ENCODE measurements at places on chromosomes 7 and 10.

GRCh38 chr10:3260066-3260834 is 87.7 kb upstream of the PITRM1 start:
- DNase-seq = no peak

GRCh38 chr7:94590526-94591162 is 65.3 kb downstream of the SGCE start:
- no peak for DNase-seq

DNA sequence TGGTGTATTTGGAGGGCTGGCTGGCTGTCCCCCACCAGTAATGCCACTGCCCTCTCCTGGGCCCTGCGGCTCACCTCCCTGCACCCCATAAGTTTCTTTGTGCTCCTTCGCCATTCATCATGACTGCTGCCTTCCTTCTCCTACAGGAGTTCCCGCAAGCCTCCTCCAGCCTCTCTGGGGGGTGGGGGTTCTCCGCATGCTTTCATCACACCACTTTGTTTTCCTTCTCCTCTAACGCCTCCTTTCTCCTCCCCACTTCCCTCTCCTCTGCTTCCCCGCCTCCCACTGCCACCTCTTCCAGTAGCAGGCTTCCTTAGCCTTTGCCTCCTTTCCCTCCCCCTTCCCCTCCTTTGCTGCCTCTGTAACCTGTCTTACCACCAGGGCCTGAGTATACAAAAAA is 58.1 kb downstream of the PAX2 start:
- no peak for DNase-seq

- DNase-seq = no peak
These were observed 855.1 kb downstream of the LRMDA start for GRCh38 chr10:76286536-76286935.

DNA sequence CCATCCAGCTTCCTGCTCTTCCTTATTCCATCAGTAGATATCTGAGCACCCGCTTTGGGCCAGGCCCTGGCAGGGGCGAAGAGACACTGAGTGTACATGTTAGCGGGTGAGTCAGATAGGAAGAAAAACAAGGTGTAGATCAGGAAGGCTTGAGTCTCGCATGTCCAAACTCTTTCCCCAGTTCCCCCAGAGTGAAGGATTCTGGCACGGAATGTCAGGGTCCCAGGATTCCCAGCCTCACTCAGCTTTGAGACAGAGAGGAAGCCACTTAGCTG is 24.1 kb upstream of the CHST15 start:
- no peak for DNase-seq

- no peak for DNase-seq
These were observed 21.8 kb downstream of the ARHGAP19 start for GRCh38 chr10:97270523-97271154.

GRCh38 chr7:148699782-148700629 is 1.3 kb downstream of the CUL1 start:
- DNase-seq = no peak

GRCh38 chr10:100508691-100509150 is 10.9 kb downstream of the SEC31B start:
- no peak for DNase-seq

- no peak for DNase-seq
These were observed 334.8 kb upstream of the GALNT17 start for GRCh38 chr7:70797109-70797514.

- no peak for DNase-seq
These were observed 719 bp downstream of the DPY19L1 start for GRCh38 chr7:35036361-35037171.

DNA sequence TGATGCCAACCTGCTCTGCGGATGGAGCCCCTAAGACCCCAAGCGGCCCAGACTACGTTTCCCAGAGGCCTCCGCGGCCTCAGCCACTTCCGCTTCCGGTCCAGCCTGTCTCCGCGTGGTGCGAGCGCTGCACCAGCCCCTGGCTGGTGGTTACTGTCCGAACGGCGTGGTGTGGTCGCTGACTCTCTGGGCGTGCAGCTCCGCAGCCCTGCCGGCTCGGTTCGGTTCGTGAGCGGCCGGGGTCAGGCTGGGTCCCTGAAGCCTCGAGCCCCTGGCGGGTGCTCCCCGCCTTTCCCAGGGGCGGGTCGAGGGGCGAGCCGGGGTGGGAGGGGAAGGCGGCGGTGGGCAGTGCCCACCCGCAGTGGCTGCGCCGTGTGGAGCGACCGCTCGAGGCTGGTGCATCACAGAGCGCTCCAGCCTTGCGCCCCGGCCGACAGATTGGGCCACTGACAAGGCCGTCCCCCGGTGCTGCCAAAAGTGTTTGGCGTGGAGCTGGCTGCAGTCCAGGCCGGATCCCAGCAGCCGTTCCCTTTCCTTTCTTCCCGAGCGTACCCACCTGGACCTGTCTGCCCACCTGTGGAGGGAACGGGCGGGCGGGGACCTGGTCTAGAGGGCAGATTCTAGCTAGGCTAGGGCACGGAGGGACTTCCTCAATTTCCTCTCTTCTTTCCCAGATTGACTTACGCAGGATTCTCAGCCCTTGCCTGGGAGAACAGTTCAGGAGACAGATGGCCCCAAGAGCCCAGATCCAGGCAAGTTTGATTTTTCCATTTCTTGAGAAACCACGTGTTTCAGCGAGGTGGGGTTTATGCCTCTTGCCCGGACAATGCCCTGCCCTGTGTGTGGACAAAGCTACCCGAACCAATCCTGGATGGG is at the start of gene ZNF485:
Gene ZNF485, plus strand, starts transcription at position 116 of the 876 bp plus-strand sequence. Its CDS starts 613 bp downstream, at position 729.
- peak; percentile 28 for DNase-seq

DNA sequence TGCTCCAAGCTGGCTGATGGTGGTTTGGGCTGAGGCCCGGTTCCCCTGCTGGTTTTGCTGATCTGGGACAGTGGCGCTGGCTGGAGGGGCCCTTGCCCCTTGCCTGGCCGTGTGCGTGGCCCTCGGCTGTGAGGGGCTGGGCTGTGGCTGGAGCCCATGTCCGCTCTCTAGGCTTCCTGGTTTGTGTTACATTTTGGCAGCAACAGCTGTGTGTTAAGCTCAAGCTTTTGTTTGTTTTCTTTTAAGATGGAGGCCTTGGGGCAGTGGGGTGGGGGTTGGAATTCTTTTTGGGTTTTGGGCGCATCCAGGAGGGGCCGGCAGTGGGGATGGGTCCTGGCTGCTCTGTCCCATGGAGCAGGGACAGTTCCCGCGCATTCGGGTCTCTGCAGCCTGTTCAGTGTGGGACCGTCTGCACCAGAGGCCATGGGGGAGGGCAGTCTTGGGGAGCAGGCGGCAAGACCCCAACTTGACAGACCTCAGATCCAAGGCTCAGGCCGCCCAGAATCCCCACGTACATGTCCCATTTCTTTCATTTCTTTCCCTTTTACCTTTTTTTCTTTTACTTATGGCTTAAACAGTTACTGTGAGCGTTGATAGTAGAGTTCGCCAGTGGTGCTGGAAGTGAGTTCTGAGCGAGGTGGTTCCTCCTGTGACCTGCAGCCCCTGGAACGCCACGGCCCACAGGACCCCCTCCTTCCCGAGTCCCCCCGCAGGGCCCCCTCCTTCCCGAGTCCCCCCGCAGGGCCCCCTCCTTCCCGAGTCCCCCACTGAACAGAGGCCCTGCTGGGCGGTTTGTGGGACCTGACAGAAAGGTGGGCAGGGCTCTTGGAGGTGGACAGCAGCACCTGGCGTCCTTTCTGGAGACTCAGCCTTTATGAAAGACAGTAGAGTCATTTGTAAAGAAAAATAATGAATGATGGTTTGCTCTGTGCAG is 75.3 kb downstream of the INPP5A start:
- no peak for DNase-seq

- no peak for DNase-seq
These were observed 110.3 kb upstream of the ARID5B start for GRCh38 chr10:61791216-61791615.

DNA sequence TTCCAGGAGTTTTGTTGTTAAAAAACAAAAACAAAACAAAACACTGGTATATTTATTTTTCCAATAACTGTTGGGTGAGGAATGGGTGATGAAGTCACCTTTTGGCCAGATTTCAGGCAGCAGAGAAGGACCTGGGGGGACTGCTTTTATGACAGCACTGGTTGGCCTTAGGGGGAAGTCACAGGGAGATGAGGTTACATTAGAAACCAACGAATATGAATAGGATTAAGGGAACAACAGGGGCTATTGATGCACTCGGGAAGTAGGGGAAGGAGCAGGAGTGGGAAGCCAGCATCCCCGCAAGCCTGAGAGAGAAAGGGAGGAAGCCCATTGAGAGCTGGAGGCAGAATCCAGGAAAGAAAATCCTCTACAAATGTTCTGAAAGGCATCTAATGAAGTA is 958.4 kb downstream of the TYW1 start:
- no peak for DNase-seq

- DNase-seq = no peak
These were observed 724.5 kb downstream of the ANKRD7 start for GRCh38 chr7:118949031-118949430.

GRCh38 chr7:24339575-24339974 is 55.6 kb downstream of the NPY start:
- DNase-seq = no peak

- DNase-seq = no peak
These were observed 22.3 kb upstream of the SHH start for GRCh38 chr7:155834486-155835048.

DNA sequence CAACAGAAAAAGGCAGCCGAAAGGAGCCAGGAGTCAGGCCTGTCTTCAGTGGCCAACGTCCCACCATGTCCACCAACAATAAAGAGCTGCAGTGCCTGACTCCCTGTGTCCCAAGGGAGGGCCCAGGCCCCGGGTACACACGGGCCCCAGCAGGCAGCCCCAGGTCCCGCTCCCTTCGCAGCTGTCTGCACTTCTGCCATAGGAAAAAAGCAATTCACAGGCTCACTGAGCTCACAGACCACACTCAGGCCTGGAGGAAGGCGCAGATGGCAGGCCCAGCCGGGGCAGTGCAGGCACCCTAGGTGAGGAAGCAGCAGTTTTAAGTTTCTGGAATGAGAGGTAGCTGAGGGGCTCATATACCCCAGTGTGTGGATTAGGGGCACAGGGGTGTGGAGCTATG is 100.5 kb downstream of the PRKAG2 start:
- no peak for DNase-seq

DNA sequence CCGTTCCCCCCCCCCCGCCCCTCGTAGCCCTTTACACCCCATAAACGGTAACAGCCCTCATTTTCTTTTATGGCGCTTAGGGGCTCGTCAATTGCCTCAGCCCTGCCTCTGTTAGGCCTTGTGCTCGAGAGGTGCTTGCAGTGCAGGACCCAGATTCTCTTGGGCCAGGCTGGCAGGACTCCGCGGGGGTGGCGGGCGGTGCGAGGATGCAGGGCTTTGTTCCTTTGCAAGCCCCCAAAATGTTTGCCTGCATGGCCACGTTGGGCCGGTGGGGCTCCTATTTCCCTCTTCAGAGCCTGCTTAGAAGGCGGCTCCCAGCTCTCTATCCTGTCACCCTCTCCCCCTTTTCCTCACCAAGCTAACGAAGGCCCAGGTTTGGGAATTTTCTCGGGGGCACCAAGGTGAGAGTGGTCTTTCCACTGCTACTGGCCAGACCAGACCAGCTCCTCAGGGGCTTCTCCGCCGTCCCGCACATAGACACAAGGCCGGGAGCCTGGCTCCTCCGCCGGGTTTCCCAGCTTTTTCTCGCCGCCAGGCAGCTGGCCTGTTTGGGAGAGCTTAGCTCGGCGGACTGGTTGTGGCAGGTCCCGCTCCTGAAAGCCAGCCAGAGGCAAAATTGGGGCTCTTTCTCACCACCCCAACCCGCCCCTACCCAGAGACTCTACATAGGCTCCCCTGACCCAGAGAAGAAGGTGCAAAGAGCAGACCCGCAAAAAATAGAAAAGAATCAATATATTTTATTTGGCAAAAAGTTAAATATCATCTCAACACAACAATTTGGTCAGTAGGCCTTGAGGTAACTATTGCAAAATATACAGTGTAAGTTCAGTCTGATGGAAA is 3.4 kb downstream of the HOXA9 start:
- no peak for DNase-seq

DNA sequence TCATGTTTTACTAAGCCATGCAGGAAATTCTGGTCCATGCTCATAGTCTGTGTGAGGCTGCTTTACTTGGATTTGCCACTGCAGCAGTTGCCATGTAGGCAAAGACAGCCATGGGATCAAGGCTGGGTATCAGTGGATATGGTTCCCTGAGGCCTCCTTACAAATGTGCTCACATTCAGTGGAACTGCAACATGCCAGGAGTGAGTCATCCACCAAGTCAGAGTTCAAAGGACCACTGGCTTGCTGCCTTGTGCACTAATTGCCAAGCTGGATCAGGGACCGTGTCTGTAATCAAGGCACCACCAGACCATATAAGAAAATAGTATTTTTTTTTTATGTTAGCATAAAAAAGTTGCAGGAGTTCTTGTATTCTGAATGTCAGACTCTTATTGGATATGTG is 101.0 kb downstream of the CDCA7L start:
- DNase-seq = no peak

GRCh38 chr10:23195846-23196600 is 3.9 kb downstream of the PTF1A start:
- DNase-seq = no peak

- no peak for DNase-seq
These were observed 27.8 kb downstream of the MKX start for GRCh38 chr10:27717861-27718260.

DNA sequence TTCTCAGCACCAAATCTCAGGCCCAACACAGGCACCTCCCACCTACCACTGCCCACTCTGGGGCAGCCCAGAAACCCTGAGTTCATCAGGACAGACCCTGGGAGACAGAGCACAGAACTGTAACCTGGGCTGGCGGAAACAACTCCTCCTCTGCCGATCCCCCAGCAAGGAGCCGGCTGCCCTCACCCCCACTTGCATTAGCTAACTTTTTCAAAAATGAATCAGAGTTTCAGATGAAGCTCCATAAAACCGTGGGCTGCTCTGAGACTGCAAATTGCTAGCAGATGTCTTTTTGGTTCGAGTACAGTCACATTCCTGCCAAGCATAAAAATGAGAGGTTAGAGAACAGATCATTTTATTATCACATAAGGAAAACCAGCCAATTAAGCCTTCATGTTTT is 93.4 kb upstream of the PARD3 start:
- no peak for DNase-seq

DNA sequence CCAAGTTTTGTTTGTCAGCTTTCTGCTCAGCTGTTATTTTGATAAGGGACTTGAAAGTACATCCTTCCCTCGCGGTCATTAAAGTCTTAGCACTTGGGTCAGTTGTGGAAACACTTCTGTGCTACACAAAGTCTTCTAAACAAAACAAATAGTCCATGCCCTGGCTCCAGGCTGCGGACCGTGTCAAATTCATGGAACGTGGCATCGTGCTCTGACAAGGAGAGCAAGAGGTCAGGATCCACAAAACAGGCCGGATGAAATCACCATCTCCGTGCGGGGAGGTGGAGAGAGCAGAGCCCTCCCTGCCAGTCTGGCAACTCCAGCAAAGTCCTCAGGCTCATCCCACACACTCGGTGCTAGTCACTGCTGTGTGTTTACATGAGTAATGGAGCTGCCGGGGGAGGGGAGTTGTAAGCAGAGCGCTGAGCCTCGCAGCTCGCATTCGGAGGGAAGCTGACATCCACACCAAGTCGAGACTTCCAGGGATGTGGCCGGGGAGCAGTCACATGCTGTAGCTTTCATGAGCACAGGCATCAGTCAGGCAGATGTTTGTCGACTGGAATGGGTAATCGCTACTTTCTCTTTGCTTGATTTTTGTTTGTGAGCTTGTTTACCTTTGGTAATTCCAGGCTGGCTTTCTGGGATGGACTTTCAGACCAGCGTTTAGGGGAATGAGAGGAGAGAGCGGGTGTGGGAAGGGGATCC is 147.6 kb downstream of the ARID5B start:
- DNase-seq = peak; percentile 24

GRCh38 chr7:17319164-17320101 is 21.0 kb downstream of the AHR start:
- DNase-seq = no peak
